ENCODE measurements at places on chromosomes 12 and 14. TPM values are rescaled to one million over a fixed set of nuclear protein-coding genes. Genes with fewer than 3 reads are reported as not detected.

The RSRC2 gene
- polyA plus RNA-seq = 32.1 TPM

The HCAR2 gene
- polyA plus RNA-seq = not detected

The DENND5B gene
- polyA plus RNA-seq = 5.5 TPM

The TRAF3 gene
- 21.2 TPM for polyA plus RNA-seq

The TMEM132D gene
- polyA plus RNA-seq = not detected

The GLT1D1 gene
- polyA plus RNA-seq = not detected

The RNU6-8 gene
- not detected for polyA plus RNA-seq

DNA sequence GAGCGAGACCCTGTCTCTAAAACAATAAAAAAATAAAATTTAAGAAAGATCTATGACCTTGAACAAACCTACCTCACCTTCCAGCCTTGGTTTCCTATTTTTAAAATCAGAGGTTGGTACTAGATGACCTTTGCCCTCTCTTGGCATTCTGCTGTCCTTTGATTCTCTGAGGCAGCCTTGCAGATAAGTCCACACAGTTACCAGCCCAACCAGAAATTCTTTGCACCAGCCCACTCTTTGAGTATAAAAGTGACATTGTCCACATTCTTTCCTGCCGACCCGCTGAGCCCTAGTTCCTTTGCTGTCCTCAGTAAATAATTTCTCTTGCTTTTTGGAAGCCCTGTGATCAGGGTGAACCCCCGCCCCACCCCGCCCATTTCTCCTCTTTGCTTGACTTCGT is 150.4 kb downstream of the PHETA1 start:
- no peak for DNase-seq

- no peak for DNase-seq
Observed at GRCh38 chr14:21882226-21882625, 208.6 kb upstream of the OR4E1 start.

DNA sequence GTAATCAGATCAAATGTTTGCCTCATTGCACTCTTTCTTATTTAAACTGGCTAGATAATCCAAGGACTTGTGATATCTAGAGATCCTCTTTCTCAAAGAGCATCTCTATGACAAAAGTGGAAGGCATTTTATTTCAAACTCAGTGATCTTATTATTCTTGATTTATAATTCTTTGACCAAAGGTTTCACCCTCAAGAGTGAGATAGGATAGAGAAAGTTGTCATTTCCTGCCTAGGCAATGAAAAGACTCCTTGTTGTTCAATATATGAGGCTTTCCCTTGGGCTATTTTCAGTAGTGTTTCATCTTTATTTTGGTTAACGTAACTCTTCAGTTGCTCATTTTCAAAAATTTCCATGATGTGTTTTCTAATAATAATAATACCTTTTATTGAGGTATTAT is 18.0 kb upstream of the INSM2 start:
- no peak for DNase-seq

DNA sequence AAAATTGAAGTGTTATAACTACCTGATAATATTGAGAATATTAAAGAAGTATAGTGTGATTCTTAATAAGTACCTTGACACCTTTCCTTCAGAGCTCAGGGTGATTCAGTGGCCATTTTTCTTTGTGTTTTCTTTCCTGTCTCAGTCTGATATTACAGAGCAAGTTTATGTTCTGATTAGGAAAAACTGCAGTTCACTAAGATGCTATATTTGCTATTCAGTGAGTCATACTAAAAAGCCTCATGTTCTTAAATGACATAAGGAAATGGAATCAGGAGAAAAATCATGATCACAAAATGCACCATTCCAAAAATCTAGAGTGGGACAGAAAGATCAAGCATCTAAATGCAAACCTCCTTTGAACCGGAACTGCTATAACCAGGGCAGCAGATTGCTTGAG is 390.6 kb upstream of the ATP2B1 start:
- peak; percentile 59 for DNase-seq

DNA sequence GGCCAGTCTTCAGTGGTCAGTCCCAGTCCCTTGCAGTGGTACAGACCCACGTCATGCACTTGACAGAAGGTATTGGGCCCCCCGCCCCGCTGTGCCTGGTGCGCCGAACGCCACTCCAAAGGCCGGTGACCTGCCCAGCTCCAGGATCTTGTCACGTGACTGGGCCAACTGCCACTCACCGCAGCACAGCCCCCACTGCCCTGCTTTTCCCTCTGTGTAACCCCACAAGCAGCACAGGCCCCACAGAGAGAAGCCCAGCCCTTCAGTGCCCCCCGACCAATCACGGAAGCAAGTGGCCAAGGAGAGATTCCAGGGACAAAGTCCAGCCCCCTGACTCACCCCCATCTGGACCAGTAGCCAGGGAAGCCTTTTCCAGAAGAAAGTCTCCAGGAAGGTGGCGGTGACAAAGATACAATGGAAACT is 498 bp downstream of the GPR132 start:
- DNase-seq = peak; percentile 69

DNA sequence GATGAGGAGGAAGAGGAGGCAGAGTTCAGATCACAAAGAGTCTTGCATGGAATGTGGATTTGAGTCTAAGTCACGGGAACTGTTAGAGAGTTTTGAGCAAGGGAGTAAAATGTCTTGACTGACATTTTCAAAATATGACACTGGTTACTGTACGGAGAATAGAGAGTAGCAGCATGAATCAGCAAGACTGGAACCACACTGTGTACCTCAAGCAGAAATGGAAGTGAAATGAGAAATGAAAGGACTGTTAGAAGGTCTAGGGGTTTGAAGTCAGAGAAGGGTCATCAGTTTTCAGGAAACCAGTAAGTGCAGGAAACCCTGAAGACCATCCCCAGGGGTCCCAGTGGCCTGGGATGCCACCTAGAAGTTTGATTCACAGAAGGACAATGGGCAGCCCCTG is 236.3 kb downstream of the GALC start:
- DNase-seq = no peak

DNA sequence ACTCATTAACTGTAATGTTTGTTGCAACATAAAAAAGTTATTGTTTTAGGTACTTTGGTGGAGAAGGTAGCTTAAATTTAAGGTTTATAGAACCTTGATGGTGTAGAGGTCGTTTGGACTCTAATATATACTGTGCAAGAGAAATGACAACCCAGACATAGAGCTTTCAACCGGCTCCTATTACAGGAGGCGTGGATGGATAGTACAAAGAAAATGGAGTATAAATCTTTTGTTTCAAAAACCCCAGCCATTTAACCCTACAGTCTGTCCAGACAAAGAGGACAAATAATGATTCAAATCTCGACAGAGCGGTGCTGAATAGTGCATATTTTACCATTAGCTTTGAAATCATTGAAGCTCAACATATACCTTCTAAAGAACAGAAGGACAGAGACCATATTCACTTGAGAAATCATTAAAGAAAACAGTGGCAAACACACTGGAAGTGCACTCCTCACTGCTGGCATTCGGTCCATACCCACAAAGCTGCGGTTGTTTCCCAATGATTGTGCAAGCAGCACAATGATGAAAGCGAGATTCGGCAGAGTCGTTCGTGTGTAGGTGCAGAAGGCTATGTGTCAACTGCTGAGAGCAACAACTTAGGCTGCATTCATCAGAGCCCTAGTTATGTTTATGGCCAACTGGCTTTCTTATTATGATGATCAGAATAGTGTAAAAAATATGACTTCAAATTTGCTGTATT is 688.6 kb downstream of the NOVA1 start:
- no peak for DNase-seq

DNA sequence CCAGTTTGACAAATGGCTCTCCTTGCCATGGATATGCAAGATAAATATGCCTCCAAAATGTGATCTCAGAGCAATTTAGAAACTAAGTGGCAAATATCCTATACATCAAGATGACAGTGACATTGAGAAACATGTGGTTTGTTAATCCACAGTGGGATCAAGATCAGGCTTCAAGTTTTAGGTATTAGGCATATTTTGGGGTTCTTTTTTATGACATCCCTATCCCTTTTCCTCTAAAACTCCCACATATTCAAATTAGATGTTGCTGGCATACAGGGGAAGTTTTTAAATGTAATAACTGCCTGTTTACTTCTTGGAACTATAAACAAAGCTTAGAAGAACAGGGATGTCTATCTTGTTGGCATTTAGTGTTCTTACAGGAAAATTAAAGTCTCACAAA is 179.4 kb downstream of the CRADD start:
- DNase-seq = no peak

DNA sequence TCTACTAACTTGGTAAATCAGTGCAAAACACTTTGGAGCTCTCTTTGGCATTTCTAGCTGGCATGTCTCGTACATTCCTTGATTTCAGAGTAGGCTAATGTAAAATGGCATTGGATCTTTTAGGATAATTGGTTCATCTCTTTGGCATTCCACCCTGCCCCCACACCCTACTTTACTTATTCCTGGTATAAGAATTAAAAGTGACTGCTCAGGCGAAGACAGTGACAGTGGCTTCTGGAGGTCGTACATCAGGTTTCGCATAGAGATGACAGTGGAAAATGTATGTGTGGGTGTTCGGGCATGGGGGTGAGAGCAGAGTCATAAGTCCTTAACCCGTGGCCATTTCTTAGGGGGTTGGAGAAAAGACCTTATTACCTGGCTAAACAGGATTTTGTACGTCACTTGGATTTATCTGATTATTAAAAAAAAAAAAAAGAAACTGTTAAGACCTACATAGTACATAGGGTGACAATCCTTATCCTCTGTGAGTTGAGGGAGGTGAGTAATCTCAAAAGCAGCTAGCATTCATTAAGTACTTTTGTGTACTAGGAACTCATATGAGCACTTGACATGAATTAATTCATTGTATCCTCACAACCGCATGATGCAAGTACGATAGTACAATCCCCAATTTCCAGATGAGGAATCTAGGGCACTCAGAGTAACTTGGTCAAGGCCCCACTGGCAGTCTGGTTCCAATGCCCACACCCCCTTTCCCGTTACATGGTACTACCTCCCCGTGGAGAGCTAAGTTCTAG is 22.4 kb upstream of the KCNK13 start:
- peak; percentile 24 for DNase-seq

GRCh38 chr14:51463461-51463860 is 188.2 kb upstream of the FRMD6 start:
- no peak for DNase-seq

GRCh38 chr12:83086023-83086422 is 399.3 kb downstream of the TMTC2 start:
- DNase-seq = no peak

All from IMR-90 (cell line).